ENCODE measurements at places on chromosomes 6 and 20.

GRCh38 chr20:11195899-11196558 is 522.2 kb upstream of the JAG1 start:
- DNase-seq: peak; percentile 66

DNA sequence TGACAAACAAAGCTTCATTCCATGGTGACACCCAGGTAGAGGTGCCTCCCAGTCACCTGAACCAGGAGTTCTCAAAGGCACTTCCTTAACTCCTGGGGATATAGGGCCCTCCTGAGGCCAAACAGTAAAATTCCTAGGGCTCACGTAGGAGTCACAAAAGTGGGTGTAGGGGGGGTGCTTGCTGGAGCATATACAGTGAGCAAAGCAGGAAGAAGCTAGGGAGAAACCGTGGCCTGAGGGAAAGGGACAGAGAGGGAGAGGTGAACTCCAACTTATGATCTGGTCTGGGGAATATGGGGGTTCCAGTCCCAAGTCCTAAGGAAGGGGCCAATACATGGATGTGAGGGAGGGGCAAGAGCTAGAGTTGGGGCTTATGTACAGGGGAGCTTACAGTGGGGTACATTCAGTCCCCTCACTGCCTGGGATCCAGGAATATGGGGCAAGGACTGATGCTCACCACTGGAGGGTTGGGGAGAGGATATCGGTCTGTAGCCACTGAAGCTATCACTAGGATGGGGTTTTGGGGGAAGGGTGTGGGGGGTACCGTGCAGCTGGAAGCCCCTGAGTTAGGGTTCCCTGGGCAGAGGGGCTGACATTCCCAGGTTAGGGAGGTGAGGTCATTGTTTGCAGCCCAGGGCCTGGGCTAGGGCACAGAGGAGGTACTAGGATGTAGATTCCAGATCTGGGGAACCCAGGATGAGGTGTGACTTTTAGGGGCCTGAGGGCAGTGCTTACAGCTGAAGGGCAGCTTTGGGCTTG is 950 bp downstream of the PEDS1 start:
- no peak for DNase-seq

GRCh38 chr6:3292431-3293197 is 33.9 kb downstream of the PSMG4 start:
- DNase-seq: no peak

DNA sequence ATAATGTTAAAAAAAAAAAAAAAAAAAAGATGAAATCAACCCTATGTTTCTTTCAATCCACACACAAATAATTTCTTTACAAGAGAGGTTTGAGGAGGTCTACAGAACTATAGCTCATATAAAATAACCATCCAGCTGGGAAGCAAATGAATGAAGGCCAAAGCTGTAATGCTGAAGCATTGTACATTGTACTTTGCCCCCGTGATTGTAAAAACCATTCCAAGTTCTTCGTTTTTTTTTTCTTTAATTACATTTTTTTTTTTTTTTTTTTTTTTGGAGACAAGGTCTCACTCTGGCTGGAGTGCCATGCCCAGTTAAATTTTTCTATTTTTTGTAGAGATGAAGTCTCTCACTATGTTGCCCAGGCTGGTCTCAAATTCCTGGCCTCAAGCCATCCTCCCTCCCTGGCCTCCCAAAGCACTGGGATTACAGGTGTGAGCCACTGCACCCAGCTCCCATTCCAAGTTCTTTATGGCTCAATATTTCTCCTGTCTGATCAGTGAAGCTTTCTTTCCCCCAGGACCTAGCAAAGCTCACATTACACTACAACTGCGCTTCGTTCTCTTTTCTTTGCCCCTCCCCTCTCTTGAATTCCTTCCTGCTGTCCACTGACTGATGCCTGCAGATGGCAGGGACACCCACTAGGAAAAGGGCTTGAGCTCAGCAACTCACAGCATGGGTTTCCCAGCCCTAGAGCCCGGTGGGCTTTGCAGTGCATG is 53.0 kb upstream of the NOP56 start:
- no peak for DNase-seq

GRCh38 chr6:108526739-108527174 is 34.0 kb upstream of the FOXO3 start:
- no peak for DNase-seq

DNA sequence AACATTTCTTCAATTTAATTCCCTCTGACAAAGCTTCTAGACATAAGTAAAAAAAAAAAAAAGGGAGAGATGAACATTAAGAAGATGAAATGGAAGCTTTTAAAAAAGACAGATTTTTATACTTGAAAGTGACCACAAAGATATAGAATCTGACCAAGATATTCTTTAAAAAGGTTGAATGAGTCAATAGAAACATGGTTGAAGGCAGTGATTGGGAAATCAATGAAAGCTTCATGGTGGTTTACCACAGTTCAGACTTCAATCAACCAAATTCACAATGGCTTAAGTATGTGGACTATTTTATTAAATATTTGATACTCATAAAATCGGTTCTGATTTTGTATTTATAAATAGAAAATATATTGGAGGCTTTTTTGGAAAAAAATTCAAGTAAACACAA is 248.4 kb upstream of the HSF2 start:
- DNase-seq: no peak

DNA sequence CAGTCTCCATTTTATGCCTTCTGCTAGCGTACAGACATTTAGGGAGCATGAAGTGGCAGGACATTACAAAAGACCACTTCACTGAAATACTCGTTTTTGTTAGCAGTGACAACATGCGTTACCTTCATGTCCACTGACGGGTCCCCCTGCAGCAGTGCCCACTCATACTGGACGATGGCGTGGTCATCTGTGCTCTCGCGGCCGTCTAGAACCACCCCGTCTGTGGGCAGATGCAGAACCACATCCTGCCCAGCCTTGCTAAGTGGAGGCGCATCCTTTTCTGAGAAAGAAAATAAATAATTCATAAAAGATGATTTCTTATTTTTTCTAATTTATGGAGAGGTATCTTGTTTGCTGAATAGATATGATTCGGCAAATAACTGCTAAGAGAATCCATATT is 11.3 kb downstream of the LRP11 start:
- no peak for DNase-seq

DNA sequence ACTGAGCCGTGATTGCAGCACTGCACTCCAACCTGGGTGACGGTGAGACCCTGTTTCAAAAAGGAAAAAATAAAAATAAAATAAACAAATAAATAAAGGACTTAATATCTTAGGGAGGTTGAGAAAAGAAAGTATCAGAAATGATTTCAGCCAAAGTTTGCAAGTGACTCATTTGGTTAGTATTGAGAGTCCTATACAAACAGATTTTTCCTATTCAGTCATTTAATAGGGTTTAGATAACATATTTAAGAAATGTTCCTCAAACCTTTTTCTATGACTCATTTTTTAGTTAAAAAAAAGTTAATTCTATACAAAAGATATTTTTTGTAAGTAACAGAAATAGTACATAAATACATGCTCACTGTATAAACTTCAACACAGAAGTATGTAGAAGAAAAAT is 235.1 kb downstream of the GJA1 start:
- DNase-seq: no peak

DNA sequence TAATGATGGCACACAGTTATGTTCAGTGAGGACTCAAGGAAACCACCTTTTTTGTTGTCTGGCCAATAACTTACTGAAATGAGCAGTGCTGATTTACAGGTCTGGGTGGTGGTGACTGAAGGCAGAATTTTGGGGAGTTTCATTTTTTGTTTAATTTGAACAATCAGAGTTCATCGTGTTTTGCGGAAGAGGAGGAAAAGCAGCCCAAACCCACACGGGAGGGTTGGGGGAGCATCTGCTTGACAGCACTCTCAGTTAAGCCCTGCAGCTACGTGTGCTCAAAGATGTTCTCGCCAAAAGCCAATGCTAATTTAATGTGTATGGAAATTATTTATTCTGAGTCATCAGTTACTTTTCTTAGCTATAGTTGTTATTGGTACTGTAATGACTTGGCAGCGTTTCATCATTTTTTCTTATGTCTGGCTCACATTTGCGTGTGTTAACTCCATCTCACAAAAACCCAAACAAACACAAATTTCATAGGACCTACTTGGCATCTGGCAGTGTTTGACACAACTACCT is 89.2 kb downstream of the UST start:
- no peak for DNase-seq

GRCh38 chr20:63054103-63054474 is 47.3 kb upstream of the BHLHE23 start:
- DNase-seq: peak; percentile 76

DNA sequence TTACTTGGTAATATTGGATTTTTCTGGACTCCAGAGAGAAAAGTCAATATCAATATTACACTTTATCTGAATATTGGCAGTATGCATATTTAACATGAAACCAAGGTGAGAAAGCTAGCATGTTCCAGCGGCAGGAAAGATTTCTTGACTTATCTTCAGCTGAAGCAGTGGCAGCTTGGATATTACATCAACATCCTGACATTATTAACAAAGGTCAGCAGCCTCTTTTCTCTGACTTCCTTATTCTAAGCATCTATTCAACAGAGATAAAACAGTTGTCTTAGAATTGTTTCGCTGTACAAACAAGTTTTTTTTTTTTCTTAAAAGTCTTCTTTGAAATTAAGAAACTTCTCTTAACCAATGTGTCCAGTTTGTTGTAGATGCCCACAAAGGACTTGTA is 11.8 kb downstream of the DCBLD1 start:
- no peak for DNase-seq

GRCh38 chr6:87487555-87487954 is 14.8 kb downstream of the SLC35A1 start:
- no peak for DNase-seq

DNA sequence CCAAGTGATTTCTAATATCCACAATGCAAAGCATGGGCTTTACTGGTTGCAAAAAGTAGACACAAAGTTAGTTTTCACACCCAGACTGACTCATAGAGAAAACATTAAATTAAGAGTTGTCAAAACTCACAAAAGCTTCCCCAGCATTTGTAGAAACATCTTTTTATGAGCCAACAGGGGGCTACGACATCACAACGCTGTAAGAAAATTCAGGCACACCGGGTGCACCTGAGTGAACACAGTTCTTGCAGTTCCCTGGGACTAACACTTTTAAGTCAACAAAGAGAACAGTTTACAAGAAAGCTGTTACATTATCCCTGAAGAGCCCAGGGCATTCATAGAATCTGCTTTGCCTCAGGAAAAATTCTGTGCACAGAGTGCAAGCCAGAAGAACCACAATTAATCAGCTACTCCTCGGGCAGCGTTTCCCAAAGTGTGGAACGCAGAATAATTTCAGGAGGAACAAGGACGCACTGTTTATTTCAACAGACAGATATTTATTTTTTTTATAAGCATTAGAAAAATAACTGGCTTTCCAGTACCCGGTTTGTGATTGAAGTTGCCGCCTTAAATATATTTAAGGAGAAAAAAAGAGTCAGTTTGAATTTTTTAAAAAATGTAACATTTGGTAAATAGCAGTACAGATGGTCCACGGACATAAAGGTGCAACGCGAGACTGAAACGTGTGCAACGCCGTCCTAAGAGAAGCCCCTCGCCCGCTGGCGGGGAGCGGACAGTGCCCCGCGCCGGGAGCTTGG is 1.2 kb downstream of the NCOA5 start:
- DNase-seq: no peak

DNA sequence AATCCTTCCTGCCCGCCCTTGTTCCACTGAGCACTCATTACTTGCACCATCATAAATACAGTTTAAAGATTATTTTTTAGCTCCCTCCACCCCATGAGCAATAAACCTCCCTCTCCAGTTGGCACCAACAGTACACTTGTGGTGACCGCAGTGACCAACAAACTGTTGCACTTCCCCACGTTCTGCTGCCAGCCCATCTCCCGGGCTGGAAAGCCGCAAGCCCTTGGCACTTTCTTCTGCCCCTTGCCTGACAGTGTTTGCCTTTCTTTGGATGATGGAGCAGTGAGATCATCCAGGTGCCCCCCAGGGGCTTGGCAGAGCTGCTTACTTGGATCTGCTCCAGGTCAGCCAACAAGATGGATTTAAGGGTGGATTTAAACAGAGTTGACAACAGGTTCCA is 21.6 kb downstream of the KCNB1 start:
- peak; percentile 87 for DNase-seq

DNA sequence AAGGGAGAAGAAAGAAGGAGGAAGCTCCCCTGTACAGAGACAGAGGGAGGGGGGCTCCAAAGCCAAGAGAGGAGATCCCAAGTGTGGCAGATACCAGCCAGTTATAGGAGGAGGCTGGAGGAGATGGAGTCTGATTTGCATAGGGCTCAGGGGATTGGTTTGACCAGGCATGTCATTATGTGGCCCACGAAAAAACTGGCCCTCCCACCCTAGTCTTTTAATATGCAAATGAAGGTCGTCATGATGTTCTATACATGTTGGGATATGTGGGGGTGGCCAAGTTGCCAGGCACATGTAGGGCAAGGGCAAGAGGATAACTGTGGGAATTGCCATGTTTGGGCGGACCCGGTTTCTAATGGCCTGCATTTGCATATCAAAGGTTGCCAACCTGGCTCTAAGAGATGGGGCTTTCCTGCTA is 17.6 kb upstream of the ZFP64 start:
- no peak for DNase-seq

GRCh38 chr20:48613926-48614325 is 213.9 kb downstream of the PREX1 start:
- DNase-seq: peak; percentile 63

- no peak for DNase-seq
Observed at GRCh38 chr6:118284736-118285360, 263.2 kb upstream of the PLN start.

DNA sequence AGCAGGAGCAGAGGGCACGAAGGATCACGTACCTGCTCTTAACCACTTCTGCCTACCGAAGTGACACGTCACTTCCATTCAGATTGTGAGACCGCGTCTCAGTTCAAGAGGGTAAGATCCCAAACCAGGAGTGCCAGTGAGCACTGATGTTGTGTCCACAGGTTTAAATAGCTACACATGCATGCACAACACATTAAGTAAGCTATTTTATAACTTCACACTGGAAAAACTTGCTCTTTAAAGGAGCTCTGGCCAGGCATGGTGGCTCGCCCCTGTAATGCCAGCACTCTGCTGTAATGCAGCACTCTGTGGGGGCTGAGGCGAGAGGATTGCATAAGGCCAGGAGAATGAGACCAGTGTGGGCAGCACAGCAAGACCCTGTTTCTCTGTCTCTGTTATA is 21.1 kb downstream of the ABHD12 start:
- DNase-seq: no peak

DNA sequence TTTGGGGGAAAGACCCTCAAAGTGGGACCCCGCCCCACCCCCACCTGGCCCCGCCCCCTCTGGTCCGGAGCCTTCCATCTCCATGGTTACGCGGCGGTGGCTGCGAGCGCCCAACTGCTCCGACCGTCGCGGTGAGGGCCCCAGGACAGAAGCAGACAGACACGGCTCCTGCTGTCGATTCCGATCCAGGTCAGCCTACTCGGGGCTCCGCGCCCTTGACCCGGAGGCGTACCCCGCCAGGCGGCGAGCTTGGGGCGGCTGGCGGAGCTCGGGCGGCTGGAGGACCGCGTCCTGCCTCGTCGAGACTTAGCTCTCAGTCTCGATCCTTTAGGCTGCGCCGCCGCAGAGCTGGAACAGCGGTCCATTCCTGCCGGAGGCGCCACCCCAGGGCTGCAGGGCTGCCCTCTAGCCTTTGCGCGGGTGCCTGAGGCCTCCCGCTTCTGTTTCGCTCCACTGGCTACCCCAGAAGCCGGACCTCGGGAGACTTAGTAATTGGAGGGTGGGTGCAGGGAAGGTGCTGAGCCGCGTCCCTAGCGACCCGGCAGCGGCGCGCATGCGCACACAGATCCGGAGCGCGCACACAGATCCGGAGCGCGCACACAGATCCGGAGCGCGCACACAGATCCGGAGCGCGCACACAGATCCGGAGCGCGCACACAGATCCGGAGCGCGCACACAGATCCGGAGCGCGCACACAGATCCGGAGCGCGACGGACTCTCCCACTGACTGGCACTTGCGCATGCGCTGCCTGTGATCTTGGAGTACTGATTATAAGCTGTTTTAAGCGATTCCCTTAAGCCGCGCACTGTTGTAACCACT is at the start of gene CFAP206:
CFAP206 (plus strand) TSS at position 72 of the 820 bp plus-strand sequence. CDS start 1,868 bp downstream, outside the sequence.
- DNase-seq: peak; percentile 75

- DNase-seq: no peak
Observed at GRCh38 chr6:33299237-33299944, 649 bp upstream of the RGL2 start.

All from RWPE2 (cell line).